ENCODE measurements at places on chromosomes 4 and X.

DNA sequence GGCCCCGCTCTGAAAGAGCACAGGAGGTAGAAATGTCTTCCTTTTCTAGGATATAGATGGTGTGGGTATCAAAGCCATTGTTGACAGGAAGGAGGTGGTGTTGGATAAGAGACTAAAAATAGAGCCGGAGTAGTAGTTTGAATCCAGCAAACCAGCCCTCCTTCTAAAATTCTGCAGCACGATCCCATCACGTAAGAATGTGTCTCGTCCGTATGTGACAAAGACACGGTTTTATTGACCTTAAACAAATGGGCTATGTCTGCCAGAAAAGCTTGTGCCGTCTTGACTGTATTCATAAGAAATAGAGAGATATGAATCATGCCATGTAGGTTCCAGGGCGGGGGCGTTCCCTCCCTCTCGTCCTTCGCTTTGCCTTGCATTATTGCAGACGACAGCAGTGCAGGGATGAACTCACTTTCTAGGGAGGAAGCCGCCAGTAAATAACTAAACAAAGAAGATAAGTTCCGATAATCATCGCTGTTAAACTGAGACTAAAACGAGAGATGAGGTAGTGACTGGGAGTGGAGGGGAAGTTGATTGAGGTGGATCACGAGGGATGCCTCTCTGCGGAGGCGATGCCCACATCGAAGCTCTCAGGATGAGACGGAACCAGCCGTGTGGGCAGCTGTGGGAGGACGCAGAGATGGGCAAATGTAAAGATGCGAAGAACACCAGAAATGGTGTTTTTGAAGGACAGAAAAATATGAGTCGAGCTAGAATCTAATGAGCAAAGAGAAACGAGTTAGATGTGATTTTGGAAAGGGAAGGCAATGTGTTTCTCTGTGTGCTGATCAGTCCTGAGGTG lies 3.4 kb downstream of the TENM3 start:
- no peak for DNase-seq

DNA sequence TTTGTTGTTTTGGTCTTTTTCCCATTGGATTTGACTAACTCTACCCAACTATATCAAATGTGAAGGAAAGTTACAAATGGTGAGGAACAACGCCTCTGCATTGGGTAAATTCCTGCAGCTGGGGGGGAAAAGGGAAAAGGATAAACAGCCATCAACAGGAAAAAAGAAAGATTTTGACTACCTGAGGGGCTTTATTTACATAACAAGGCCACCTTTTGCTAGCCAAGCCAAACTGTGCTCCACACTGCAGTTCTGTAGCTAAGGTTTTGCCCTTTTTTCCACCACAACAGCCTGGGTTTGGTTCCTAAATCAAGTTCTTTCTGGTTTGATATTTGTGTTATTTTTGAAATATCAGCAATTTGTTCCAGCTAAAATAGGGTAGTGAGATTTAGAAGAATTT lies 40.8 kb downstream of the RHOXF2B start:
- DNase-seq = no peak

DNA sequence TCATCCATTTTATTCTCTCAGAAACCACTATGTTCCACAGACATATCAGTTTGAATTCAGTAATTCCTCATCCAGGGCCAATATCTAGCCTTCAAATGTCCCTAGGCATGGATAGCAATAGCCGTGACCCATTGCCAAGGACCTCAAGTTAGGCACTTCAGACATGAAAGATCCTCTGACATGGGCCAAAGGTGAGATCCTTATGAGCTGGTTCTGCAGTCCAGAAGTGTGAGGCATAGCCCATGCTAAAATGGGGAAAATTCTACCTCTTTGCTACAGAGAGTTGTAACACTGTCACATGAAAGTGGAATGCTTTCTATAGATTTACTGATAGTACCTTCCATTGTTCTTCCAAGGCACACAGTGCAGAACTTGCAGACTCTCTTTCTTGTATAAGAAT lies 349.7 kb upstream of the GALNT7 start:
- DNase-seq = no peak

GRCh38 chrX:41025926-41026701 lies 59.1 kb upstream of the USP9X start:
- DNase-seq = no peak

GRCh38 chr4:157558016-157558415 lies 337.5 kb downstream of the GRIA2 start:
- no peak for DNase-seq

DNA sequence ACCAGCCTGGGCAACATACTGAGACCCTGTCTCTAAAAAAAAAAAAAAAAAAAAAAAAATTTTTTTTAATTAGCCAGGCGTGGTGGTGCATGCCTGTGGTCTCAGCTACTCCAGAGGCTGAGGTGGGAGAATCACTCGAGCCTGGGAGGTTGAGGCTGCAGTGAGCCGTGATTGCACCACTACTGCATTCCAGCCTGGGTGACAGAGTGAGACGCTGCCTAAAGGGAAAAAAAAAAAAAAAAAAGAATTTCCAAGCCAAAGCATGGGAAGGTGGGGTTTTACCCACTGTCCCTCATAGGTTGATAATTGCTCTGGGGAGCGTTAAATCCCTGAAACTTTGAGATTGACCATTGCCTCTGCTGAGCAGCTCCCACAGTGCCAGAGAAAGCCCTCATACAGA lies 427.5 kb downstream of the BCOR start:
- DNase-seq = no peak

DNA sequence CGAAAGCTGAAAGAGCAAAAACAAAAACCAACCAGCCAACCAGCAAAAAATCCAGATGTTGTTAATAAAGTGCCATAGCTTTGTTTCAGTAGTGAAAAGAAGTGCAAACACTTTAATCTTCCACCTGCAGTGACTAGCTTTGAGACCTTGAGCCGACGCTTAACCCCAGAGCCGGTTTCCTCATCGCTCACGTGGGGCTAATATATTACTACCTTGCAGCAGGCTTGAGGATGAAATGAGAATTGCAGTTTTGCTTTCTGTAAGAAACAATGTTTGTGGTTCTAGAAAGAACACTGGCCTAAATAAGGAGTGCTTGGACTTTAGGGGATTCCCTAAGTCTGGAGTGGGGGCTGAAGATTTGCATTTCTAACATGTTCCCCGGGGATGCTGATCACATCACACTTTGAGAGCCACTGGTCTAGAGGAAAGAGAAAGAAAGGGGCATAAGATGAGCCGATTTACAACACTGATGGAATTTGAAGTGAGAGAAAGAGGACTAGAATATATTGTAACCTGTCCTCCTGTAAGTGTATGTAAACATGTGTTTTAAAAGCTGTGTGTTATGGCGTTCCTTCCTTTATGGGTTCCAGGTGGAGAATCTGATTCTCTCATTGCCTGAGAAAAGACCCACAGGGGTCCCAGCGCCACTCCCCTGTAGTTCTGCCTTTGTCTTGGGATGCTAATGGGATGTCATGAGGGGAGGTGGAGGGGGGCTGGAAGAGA lies 1.4 kb downstream of the FGF2 start:
- no peak for DNase-seq

DNA sequence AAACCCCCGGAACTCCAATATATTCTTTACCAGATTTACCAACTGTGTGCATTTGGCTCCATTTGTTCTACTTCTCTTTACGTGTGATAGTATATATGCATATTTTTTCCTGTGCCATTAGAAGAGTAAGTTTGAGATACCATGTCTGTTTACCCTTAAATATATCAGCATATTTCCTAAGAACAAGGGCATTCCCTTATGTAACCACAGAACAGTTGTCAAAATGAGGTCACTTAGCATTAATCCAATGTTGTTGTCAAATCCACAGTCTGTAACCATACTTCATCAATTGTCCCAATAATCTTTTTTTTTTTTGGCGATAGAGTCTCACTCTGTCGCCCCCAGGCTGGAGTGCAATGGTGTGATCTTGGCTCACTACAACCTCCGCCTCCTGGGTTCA lies 55.2 kb downstream of the TBC1D14 start:
- no peak for DNase-seq

GRCh38 chr4:112302320-112303274 lies 5.4 kb downstream of the ALPK1 start:
- DNase-seq = no peak

DNA sequence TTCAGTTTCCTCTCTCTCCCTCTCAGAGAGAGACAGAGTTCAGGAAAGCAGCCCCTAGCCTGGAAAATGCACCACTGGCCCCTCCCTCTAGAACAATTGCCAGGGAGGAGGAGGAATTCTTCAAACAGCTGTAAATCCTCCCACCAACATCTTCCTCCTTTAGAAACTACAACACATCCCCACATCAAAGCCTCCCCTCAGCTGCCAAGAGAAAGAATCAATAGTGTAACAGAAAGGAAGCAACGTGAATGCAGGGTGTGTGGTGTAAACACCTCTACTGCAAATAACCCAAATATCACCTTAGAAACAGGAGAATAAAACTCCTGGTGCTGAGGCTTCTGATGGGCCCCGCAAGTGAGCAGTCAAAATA lies 249.9 kb upstream of the GATB start:
- no peak for DNase-seq

GRCh38 chr4:38132107-38132673 lies 172.0 kb downstream of the PTTG2 start:
- peak; percentile 40 for DNase-seq

GRCh38 chrX:150155436-150156035 lies 207.6 kb upstream of the MAMLD1 start:
- no peak for DNase-seq

DNA sequence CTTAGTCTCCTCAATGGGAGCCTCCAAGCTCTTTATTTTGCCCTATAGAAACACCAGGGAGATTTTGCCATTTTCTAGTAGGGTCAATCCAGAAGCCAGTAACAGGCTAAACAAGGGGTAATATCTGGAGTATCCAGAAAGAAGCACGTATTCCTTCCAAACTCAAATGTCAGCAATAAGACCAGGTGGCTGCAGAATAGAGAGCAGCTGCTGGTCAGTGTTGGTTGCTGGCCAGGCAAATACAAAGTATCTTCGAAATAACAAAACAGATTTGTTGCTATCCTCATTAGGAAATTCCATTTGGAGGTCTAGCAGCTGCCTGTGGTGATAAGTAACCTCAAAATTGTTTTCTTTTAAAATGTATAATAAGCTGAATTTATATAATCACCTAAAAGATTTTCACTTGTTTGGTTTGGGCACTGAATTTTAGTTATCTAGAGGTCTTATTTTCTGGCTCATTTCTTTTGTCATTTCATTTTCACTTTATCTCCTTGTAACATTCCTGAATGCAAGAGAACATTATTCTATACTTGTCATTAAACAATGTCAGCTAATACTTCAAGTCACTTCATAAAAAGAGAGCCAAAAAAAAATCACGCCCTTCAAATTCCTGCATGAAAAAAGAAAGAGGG lies 320.6 kb downstream of the DTHD1 start:
- DNase-seq = no peak

DNA sequence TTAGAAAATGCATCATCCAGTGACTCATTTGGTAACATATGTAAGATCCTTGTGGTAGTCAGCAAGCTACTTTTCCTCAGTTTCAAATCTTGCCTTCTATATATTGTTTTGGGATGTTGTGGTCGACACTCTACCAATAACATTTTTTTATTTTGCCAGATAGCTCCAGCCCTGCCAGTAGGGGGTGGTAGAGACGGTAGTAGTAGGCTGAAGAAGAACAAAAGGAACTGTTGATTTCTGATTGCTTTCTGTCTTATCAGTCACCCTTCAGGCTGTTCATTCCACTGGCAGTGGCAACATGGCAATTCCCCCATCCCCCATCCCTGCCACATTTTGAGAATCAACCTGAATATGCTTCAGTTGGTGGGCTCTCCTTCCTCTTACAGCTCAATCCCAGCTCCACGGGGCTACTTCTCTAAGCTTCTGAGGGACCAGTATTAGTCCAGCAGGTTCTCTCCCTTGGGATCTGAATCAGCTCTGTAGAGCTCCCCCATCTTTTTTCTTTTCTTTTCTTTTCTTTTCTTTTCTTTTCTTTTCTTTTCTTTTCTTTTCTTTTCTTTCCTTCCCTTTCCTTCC lies 171.5 kb upstream of the VEGFC start:
- no peak for DNase-seq

GRCh38 chr4:168633064-168633463 lies 136.2 kb downstream of the PALLD start:
- DNase-seq = no peak

DNA sequence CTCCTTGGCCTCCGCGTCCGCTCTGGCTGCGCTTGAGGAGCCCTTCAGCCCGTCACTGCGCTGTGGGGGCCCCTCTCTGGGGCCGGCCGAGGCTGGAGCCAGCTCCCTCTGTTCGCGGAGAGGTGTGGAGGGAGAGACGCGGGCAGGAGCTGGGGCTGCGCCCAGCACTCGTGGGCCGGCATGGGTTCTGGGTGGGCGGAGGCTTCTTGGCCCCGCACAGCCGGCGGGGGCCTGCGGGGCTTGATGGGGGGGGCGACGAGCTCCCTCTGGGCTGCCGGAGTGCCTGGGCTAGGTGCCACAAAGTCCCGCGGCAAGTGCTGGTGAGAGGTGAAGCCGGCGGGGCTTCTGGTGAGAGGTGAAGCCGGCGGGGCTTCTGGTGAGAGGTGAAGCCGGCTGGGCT lies 61.9 kb downstream of the ANKRD50 start:
- no peak for DNase-seq

DNA sequence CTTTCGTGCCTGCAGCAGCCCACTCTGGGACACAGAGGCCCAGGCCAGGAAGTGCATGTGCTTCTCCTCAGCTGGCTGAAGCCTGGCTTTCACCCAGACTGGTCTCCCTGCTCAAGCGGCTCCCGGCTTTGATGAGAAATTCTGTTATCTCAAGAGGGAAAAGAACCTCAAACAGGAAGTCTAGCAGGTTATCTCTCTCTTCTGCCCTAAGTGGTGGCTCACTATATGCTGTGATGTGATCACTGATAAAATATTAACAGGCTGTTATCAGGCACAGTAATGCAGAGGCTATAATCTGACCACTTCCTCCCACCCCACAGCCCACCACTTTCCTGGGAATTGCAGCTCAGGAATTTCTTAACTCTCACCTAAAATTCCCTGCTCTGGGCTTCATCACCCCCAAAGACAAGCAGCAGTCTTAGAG lies 13.3 kb downstream of the CLDN2 start:
- no peak for DNase-seq

DNA sequence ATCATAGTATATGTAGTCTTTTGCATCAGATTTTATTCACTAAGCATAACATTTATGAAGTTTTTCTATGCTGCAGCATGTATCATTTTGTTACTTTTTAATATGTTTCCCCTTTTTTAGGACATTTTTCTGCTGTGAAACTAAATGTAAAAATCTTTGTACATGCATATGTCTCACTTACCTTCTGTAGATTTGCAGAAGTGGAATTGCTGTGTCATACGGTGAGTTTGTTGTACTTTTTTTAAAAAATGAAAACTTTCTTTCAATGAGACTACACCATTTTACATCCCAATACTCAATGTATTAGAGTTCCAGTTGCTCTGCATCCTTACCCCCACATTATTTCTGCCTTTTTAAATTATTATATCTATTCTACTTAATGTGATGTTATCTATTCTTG lies 868.9 kb downstream of the PDHA2 start:
- DNase-seq = no peak

GRCh38 chr4:14428125-14428524 lies 574.2 kb upstream of the CPEB2 start:
- no peak for DNase-seq

All from activated CD4-positive, alpha-beta T cell treated with anti-CD3 and anti-CD28 coated beads for 24 hours (primary cell).